Uterus (tissue), 4 donors: ENCODE measurements at places on chromosomes 16 and 17. TPM values are rescaled to one million over a fixed set of nuclear protein-coding genes. Genes with fewer than 3 reads are reported as not detected.

- no peaks in the 10 kb centered on the region for H3K36me3 ChIP-seq
- no peak overlapping the region for H3K27ac ChIP-seq
- H3K4me3 ChIP-seq, result no peak overlapping the region
- DNase-seq, result no peak
- H3K4me1 ChIP-seq, result no peaks in the 10 kb centered on the region
These were observed 66.0 kb downstream of the USP32 start for GRCh38 chr17:60325730-60326524.

TMEM204 gene
- total RNA-seq, result 42.5 TPM

- no peak overlapping the region for H3K27ac ChIP-seq
- H3K4me3 ChIP-seq, result no peak overlapping the region
- DNase-seq, result peak; percentile 65
- no peaks in the 10 kb centered on the region for H3K27me3 ChIP-seq
- no peaks in the 10 kb centered on the region for H3K36me3 ChIP-seq
These were observed 3.4 kb downstream of the SLC38A10 start for GRCh38 chr17:81291662-81292061.

GRCh38 chr16:26731729-26732128 lies 335.0 kb upstream of the C16orf82 start:
- no peaks in the 10 kb centered on the region for H3K4me1 ChIP-seq
- H3K27me3 ChIP-seq, result no peaks in the 10 kb centered on the region
- DNase-seq, result no peak
- H3K4me3 ChIP-seq, result no peak overlapping the region
- no peaks in the 10 kb centered on the region for H3K36me3 ChIP-seq
- no peak overlapping the region for H3K27ac ChIP-seq

GRCh38 chr17:149231-149630 lies 11.9 kb downstream of the SCGB1C2 start:
- H3K4me1 ChIP-seq, result no peaks in the 10 kb centered on the region
- no peak for DNase-seq
- no peak overlapping the region for H3K27ac ChIP-seq
- H3K36me3 ChIP-seq, result no peaks in the 10 kb centered on the region
- H3K27me3 ChIP-seq, result no peaks in the 10 kb centered on the region

DNA sequence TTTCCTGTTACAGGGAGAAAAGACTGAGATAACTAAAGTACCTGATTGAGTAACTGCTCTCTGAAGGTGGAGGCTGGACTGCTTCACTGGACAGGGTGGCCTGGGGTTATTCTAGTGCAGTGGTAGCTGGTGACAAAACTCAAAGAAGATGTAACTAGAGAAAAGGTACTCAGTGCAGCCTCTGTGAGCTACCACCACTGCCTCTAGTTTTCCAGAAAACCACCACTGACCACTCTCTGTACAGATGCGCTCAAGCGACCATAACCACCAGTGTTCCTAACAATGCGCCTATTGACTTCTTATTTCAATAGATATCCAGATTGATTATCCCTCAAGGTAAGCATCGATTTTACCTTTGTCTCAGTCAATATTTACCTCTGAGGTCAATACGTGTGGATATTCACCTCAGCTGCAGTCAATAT lies 492.2 kb downstream of the WWOX start:
- no peak overlapping the region for H3K4me3 ChIP-seq
- H3K27ac ChIP-seq, result no peak overlapping the region
- no peaks in the 10 kb centered on the region for H3K4me1 ChIP-seq
- H3K27me3 ChIP-seq, result no peaks in the 10 kb centered on the region

- no peak for DNase-seq
- H3K4me3 ChIP-seq, result no peak overlapping the region
- peaks cover 6% of the 10 kb centered on the region for H3K4me1 ChIP-seq
- no peaks in the 10 kb centered on the region for H3K27me3 ChIP-seq
- no peak overlapping the region for H3K27ac ChIP-seq
These were observed 5.9 kb downstream of the MLLT6 start for GRCh38 chr17:38710985-38711384.

DNA sequence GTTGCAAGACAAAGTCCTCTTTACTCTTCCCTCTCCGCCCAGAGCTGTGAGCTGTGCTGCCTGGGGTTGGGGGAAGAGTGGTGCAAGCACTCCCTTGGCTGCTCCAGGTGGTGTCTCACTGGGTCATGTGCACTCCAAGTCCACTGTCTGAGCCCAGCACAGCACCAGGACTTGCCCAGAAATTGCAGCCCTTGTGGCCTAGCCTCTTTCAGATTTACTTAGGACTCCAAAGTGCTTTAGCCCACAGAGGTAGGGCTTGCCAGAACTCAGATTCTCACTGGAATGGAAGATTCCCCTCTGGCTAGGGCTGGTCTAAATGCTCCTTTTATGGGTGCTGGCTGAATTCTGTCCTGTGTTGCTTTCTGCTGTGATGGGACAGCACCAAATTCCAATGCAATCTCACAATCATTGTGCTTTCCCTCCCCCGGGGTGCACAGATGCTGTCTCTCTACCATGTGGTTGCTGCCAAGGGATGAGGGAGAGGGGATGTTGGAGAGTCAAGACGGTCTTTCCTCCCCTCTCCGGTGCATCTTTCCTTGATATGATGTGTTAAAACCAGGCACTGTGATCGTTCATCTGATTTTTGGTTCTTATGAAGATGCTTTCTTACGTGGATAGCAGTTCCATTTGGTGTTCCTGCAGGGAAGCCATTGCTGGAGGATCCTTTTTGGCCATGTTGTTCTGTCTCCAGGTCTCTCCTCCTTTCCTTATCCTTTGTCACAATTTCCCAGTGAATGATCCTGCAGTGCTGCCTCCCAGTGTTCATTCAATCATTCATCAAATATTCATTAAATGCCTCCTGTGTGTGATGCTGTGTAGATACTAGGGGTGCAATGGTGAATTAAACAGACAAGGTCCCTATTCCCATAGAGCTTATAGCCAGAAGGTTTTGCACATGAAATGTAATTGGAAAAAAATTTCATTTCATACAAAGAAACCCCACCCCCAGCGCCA lies 216.3 kb downstream of the SPECC1 start:
- DNase-seq, result no peak
- no peak overlapping the region for H3K4me3 ChIP-seq
- no peaks in the 10 kb centered on the region for H3K36me3 ChIP-seq
- no peaks in the 10 kb centered on the region for H3K27me3 ChIP-seq
- no peaks in the 10 kb centered on the region for H3K4me1 ChIP-seq

RAB37 gene
- under 0.01 TPM for total RNA-seq

DNA sequence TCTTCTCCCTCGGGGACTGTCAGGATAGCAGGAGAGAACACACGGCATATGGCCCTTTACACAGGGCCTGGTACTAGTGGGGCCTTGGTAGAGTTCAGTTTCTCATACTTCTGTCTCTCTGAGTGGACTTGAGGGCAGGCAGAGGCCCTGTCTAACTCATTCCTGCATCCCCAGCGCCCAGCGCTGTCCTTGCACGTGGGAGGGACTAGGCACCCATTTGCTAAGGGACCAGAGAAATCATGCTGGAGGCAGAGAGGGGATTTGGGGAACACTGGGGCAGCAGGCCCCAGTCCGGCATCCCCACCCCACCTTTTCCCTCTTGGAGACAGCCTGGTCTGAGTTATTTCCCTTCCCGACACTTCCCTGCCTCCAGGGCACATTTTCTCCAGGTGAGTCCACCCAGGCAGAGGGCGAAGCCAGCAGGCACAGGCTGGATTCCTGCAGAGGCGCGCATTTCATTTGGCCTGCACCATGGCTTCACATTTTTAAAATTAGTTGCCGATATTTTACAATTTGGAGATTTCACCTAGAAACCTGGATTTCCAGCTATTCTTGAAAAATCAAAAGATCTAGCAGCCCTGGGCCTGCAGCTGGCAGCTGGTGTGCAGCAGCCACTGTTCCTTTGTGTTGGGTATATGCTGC lies 9.7 kb upstream of the NKD1 start:
- no peaks in the 10 kb centered on the region for H3K36me3 ChIP-seq
- H3K27ac ChIP-seq, result no peak overlapping the region
- no peaks in the 10 kb centered on the region for H3K27me3 ChIP-seq
- no peak overlapping the region for H3K4me3 ChIP-seq

KRT33A gene
- total RNA-seq, result not detected
